Keratinocyte (primary cell): ENCODE measurements at places on chromosomes 4 and X. TPM values are rescaled to one million over a fixed set of nuclear protein-coding genes. Genes with fewer than 3 reads are reported as not detected.

GRCh38 chrX:46912603-46913491, 626 bp downstream of the JADE3 start:
- no peak overlapping the region for H3K27ac ChIP-seq
- H3K4me3 ChIP-seq: peak overlapping the region; percentile 68
- H3K27me3 ChIP-seq: no peaks in the 10 kb centered on the region
- no peak for DNase-seq
- H3K36me3 ChIP-seq: no peaks in the 10 kb centered on the region
- H3K4me1 ChIP-seq: no peaks in the 10 kb centered on the region

DNA sequence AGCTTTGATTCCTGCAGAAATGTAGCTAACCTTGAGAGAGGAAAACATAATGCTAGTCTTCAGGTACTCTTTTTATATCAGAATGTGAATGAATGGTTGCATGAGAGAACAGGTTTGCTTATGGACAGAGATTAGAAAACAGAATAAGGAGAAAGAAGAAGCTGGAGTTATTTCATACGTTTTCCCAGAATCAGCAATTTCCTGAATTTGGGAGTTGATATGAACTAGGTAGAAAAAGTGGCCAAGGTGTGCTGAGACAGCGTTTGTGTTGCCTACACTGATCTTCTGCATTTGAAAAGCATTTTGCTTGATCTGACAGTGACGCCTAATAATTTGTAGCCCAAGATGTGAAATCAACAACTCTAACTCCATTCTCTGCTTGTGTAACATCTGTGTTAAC, 12.5 kb downstream of the GABRB1 start:
- no peaks in the 10 kb centered on the region for H3K27me3 ChIP-seq
- no peak overlapping the region for H3K27ac ChIP-seq
- DNase-seq: no peak
- H3K4me3 ChIP-seq: no peak overlapping the region
- no peaks in the 10 kb centered on the region for H3K4me1 ChIP-seq
- no peaks in the 10 kb centered on the region for H3K36me3 ChIP-seq

DNA sequence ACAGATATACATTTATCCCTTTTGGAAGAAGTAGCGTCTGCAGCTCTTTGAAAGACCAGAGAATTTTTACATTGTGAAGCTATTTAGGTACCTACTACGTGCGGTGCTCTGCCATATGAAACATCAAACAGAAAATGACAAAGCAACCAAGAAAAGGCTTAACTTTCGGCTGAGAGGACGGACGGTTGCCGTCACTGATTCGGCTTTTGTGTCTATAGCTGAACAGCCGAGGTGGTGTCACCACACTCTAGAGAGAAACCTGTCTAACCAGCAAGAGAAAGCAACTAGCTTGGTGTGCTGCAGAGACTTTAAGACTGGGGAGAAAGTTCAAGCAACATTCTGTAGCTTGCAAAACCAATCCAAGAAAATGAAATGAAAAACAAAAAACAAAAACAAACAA, 145.5 kb downstream of the SHOX start:
- H3K27ac ChIP-seq: no peak overlapping the region
- no peaks in the 10 kb centered on the region for H3K36me3 ChIP-seq
- no peaks in the 10 kb centered on the region for H3K27me3 ChIP-seq
- no peaks in the 10 kb centered on the region for H3K4me1 ChIP-seq
- H3K4me3 ChIP-seq: no peak overlapping the region

DNA sequence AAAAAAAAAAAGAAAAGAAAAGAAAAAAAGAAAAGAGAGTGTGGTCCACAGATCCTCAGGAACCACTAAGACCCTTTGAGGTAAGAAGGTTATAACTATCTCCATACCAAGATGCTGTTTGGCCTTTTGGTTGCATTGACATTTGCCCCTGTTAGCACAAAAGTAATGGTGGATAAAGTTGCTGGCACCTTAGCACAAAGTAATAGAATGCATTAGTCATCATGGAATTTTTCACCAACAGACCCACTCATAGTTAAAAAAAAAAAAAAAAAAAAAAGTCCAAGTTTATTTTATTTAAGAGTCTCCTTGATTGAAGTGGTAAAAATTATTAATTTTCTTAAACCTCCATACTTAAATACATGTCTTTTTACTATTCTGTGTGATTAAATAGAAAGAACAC, 78.4 kb upstream of the RBPJ start:
- H3K4me1 ChIP-seq: peaks cover 11% of the 10 kb centered on the region
- H3K36me3 ChIP-seq: no peaks in the 10 kb centered on the region
- no peaks in the 10 kb centered on the region for H3K27me3 ChIP-seq
- no peak for DNase-seq
- H3K4me3 ChIP-seq: no peak overlapping the region

- DNase-seq: peak; percentile 38
- H3K36me3 ChIP-seq: no peaks in the 10 kb centered on the region
- H3K27ac ChIP-seq: no peak overlapping the region
- peaks cover 29% of the 10 kb centered on the region for H3K4me1 ChIP-seq
These were observed 389.0 kb upstream of the ZFP42 start for GRCh38 chr4:187606581-187606980.

The SETD7 gene
- 14.2 to 18.8 TPM (median 15.8 TPM) in 3 replicates for polyA plus RNA-seq

GRCh38 chrX:141467442-141467841, 117.1 kb downstream of the SPANXA1 start:
- no peak for DNase-seq
- peaks cover 16% of the 10 kb centered on the region for H3K4me1 ChIP-seq
- H3K36me3 ChIP-seq: no peaks in the 10 kb centered on the region
- H3K4me3 ChIP-seq: no peak overlapping the region
- H3K27me3 ChIP-seq: no peaks in the 10 kb centered on the region

GRCh38 chr4:45621971-45622370, 501.9 kb downstream of the GABRG1 start:
- no peak overlapping the region for H3K4me3 ChIP-seq
- DNase-seq: no peak
- H3K36me3 ChIP-seq: no peaks in the 10 kb centered on the region
- H3K27ac ChIP-seq: no peak overlapping the region
- no peaks in the 10 kb centered on the region for H3K4me1 ChIP-seq

The PARM1 gene
- polyA plus RNA-seq: 0.02 to 0.08 TPM (median 0.05 TPM) in 3 replicates

- H3K4me1 ChIP-seq: peaks cover 25% of the 10 kb centered on the region
- H3K27ac ChIP-seq: no peak overlapping the region
- H3K4me3 ChIP-seq: no peak overlapping the region
- H3K27me3 ChIP-seq: no peaks in the 10 kb centered on the region
- no peak for DNase-seq
- H3K36me3 ChIP-seq: no peaks in the 10 kb centered on the region
These were observed 508.8 kb downstream of the ANKRD50 start for GRCh38 chr4:124203613-124204238.

The MFAP3L gene
- 7.6 to 10.8 TPM (median 10.2 TPM) in 3 replicates for polyA plus RNA-seq
